ENCODE measurements at places on chromosomes 12 and 14.
A peak's percentile ranks its signal among the peaks of the same experiment; 100 is the strongest.

DNA sequence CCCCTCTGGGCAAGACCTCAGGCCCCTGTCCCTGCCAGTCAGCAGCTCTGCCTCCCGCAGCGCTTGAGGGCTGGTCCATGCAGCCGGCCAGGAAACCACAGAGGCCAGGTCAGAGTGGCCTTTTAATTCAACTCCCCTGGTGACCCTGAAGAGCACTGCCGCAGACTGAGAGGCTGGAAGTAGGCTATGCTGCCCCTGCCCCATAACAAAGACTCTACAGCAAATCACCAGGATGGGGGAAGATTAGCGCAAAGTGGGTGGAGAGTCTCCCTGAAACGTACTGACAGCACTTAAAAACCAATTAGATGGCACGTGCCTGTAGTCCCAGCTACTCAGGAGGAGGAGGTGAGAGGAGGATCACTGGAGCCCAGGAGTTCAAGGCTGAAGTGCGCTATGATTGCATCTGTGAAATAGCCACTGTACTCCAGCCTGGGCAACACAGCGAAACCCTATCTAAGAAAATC lies 70.5 kb downstream of the ITPK1 start:
- DNase-seq = no peak

DNA sequence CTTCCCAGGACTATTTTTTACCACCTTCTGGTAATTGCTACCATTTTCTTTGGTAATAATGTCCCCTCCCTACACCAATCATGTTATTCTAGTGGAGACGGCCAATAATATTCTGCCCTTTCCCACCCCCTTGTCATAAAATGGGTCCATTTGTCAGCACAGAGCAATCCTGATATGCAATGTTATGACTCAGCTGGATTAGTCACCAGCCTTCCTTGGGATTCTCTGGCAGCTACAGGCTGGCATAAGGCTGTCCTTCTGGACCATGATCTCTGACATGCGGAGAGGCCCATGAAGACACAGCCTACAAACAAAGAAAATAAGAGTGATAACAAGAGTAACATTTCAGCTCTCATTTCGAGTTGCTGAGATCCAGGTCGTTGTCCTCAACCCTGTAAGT lies 222.0 kb upstream of the CPNE8 start:
- no peak for DNase-seq

- DNase-seq = no peak
These were observed 51.6 kb downstream of the RPS6KA5 start for GRCh38 chr14:91008759-91009409.

DNA sequence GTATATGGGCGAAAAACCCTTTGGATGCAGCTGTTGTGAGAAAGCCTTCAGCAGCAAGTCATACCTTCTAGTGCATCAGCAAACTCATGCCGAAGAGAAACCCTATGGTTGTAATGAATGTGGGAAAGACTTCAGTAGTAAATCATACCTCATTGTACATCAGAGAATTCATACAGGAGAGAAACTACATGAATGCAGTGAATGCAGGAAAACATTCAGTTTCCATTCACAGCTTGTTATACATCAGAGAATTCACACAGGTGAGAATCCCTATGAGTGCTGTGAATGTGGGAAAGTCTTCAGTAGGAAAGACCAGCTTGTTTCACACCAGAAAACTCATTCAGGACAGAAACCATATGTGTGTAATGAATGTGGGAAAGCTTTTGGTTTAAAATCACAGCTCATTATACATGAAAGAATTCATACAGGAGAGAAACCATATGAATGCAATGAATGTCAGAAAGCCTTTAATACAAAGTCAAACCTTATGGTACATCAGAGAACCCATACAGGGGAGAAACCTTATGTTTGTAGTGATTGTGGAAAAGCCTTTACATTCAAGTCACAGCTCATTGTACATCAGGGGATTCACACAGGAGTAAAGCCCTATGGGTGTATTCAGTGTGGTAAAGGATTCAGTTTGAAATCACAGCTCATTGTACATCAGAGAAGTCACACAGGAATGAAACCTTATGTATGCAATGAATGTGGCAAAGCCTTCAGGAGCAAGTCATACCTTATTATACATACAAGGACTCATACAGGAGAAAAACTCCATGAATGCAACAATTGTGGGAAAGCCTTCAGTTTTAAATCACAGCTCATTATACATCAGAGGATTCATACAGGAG lies 21.4 kb downstream of the ZNF268 start:
- DNase-seq = no peak

DNA sequence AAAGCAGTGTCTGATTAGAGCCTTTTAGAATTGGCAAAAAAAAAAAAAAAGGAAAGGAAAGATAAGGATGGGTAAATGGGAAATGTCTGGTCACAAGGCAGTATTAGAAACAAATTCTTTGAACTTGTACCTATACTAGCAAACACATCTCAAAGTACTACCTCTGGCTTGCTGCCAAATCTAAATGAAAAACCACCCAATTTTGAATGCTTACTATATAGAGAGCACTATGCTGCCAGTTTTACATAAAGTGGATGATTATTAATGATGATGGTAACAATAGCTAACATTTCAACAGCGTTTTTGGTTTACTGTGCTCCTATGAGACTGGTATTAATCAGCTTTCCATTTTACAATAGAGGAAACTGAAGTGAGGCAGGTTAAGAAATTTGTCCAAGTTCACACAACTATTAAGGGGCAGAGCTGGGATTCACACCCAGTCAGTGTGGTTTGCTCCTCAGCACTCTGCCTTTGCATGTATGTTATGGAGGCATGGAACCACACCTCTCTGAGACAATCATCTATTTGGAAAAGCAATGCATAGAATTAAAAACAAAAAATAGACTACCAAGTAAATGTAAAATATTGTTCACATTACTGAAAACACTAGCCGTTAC lies 34.2 kb downstream of the ATP2B1 start:
- DNase-seq = no peak

GRCh38 chr12:108303703-108304102 lies 35.4 kb downstream of the CMKLR1 start:
- DNase-seq = no peak

GRCh38 chr14:97379091-97379531 lies 581.9 kb downstream of the VRK1 start:
- no peak for DNase-seq

DNA sequence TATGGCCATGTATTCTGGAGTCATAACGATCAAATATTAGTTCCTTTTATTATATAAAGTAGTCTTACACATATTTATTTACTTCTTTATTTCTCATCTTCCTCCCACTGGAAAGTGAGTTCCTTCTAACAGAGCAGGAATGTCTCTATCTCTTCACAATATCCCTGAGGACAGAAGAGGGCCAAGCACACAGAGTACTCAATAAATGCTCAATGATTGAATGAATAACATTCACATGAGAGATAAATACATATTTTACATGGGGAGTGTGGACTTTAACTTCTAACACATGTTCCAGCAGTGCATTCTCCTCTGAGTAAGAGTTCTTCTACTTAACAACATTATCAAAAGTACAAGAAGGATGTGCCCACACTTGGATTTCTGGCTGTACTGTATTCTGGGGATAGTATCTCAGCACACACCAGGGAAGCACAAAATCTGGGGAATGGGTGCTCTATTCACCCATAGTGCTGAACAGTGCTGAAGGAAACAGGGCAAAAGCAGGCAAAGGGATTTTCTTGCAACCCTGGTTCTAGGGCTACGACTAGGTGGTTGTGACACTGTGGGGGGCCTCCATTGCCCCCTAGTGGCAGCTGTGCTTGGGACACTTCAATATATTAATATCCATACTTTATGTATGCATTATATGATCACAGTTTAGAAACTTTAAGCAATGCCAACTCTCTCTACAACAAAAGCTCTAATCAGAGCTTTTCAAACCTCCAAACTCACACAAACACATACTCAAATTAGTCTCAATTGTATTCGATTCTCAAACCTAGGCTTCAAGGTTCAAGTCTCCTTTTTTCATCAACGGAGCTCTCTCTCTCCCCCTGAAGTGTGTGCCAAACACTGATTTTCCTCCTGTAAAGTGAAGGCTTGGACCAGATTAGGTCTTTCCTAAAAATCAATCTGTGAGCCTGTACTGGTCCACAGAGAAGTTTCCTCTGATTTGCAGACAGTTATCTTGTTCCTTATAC lies 115.5 kb downstream of the SLC2A13 start:
- DNase-seq = peak; percentile 82

DNA sequence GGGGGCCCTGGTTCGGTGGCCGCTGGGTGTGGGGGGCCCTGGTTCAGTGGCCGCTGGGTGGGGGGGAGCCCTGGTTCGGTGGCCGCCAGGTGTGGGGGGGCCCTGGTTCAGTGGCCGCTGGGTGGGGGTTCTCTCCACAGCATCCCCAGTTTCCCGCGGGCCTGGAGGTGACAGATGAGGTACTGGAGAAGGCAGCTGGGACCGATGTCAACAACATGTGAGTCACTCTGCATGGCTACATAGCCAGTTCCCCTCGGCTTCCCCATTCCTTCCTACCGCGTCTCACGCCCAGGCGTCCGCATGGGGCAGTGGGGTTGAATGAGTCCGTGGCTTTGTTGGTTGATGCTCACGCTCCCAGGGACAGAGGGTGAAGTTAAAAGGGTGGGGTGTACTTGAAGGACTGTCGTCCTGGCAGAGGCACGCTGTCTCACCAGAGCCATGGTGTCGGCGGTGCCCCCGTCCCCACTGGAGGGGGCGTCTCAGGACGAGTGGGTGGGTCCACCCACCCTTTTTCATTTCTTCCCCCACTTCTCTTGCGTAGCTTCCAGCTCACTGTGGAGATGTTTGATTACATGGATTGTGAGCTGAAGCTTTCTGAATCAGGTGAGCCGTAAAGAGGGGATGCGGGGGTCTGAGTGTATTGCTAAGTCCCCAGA lies 15.6 kb downstream of the HIP1R start:
- no peak for DNase-seq

- DNase-seq = no peak
These were observed 2.1 kb downstream of the GMFB start for GRCh38 chr14:54486685-54487084.

DNA sequence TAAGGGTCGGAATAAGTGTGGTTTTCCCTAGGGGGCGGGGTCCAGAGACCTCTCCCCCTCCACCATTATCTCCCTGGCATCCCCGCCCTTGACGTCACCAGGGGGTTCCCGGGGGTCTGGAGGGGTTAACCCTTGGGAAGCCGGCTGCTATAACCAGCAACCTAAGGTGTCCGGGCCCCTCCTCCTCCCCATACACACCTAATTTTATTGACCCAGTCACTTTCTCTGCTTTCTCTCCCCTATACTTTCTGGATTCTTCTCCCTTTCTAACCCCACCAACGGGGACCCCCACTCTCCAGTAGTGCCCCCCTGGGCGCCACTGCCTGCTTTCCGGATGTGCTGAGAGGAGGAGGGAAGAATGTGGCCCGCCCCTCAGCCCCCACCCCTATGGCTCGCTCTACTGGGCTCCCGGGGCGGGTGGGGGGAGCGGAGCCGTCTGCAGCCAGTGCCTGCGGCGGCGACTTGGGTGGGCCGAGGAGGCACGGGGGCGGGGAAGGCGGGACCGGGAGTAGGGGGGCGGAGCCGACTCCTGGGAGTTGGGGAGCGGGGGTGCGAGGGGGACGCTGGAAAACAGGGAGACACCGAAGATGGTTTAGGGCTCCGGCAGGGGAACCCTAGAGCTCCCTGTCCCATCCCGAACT lies 1.8 kb downstream of the GLI1 start:
- DNase-seq = peak; percentile 76

DNA sequence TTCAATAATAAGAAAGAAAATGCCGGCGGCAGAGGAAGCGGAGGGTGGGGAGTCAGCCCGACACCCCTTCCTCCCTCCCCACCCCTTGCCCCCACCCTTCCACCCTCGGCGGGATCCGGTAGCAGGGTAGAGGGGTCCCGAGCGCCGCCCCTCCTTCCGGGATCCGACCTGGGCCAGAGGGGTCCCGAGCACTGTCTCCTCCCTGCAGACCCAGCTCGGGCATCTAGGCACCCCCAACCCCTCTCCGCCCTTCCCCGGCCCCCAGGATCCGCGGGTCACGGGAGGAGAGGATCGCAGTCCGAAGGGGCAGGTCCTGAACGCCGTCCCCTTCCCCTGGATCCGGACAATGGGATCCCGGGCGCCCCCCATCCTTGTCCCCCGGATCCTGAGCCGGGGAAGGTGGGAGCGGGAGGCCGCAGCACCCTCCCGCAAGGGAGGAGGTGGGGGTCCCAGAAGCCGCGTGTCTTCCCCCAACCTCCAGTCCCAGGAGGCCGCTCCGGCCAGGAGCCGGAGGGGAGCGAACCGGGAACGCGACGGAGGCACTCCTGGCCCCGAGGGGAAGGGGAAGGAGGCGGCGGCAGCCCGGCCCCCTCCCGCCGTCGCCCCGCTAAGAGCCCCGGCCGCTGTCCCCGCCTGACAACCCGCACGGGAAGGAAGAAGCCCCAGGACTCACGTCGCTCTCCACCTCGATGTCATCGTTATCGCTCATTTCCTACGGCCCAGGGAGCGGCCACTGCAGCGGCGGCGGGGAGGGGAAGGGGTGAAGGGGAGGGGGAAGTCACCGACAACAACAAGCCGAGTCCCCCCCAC lies 481 bp downstream of the MAX start:
- peak; percentile 82 for DNase-seq

DNA sequence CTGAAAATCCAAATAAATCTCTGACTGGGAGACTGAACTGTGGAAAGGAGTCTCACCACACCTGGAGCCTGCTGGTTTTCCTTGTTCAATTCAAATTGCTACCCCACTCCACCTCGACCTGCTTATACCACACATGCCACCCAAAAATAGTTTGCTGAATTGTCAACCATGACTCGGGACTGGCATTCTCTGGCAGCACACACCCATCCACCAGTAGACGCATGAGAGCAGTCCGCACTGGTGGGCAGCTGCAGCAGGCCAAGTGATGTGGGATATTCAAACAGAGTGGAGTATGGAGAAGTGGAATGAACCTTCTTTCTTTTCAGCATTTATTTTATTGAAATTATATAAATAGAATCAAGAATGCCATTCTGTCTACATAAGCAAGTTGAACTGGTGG lies 38.7 kb upstream of the SYCP3 start:
- no peak for DNase-seq

- DNase-seq = peak; percentile 36
These were observed 136.7 kb downstream of the ZNF664 start for GRCh38 chr12:124109760-124110159.

DNA sequence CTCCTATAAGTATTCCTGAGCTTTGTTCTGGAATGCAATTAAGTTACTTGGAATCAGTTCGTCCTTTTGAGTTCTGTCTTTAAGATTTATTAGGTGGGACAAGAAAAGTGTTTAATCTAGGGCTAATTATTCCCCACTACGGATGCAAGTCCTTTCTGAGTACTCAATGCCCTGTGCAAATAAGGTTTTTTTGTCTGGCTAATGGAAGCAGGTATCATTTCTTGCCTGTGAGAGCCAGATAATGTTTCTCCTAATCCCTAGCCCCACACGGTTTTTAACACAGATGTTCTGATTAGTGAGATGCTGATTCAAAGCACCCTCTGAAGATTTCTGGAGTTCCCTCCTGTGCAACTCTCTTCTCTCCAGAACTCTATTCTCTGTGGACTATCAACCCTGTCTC lies 296.6 kb upstream of the PRICKLE1 start:
- DNase-seq = no peak

- DNase-seq = no peak
These were observed 72.8 kb downstream of the C12orf42 start for GRCh38 chr12:103422746-103423515.

All from activated effector memory CD4-positive, alpha-beta T cell treated with anti-CD3 and anti-CD28 coated beads, Interleukin-2, amount 50 U/mL, for 16 hours (primary cell).